ENCODE measurements at places on chromosomes 11 and 22. TPM values are rescaled to one million over a fixed set of nuclear protein-coding genes. Genes with fewer than 3 reads are reported as not detected.

DNA sequence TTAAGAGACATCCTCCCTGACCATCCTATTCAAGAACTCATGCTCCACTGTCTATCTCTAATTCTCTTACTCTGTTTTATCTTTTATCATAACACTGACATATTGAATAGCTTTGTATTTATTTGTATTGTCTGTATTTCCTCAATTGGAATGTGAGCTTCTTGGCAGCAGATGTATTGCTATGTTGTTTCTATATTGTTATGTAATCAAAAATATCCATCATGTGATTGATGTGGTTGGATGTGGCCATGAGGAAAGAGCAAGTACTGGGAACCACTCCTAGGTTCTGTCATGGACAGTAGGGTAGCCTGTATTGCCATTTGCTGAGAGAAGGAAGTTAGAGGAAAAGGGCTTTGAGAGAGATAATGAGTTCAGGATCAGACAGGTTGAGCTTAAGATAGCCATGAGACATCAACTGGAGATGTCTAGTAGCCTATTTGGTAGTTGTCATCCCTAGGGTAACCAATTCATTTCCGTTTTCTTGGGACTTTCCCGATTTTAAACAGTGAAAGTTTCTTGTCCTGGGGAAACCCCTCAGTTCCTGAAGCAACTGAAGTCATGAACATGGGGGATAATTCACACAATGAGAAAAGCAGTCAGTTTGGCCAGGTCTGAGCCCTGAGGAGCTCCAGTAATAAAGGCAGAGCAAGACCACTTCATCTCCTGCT is 404.5 kb downstream of the INSC start:
- no peaks in the 10 kb centered on the region for H3K36me3 ChIP-seq
- no peak overlapping the region for H3K27ac ChIP-seq
- H3K4me3 ChIP-seq = no peak overlapping the region
- H3K4me1 ChIP-seq = no peaks in the 10 kb centered on the region
- no peaks in the 10 kb centered on the region for H3K27me3 ChIP-seq

DNA sequence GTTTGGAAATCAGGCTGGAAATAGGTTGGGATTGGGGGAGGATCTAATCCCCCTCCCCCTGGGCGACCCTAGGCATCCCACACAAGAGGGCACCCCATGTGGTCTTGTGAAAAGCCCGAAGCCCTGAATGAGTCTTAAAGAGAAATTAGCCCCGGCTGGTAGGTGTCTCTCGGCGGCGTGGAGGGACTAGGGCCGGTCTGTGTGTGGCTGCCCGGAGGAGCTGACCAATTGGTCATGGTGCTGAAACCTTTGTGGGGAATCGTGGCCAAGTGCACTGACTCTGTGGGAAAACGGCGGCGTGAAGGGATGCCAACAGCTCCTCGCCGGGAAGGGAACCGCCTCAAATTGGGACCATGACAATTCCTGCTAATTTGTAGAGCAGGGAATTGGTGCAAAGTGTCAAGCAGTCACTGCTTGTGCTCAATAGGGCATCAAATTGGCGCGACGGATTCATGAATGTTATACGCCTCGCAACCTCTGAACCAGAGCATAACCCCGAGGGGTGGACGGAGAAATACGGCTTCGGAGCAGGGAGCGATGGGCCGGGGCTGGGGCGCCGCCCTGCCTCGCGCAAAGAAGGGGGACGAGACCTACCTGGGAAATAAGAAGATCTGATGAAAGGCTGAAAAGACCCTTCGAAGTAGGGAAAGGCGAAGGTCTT is 1.5 kb downstream of the DBX1 start:
- peak; percentile 45 for DNase-seq
- H3K4me3 ChIP-seq = no peak overlapping the region
- peaks cover 47% of the 10 kb centered on the region for H3K4me1 ChIP-seq

- DNase-seq = peak; percentile 63
- peak overlapping the region; percentile 93 for H3K27ac ChIP-seq
- H3K27me3 ChIP-seq = no peaks in the 10 kb centered on the region
- H3K4me3 ChIP-seq = peak overlapping the region; percentile 2
- H3K4me1 ChIP-seq = peaks cover 85% of the 10 kb centered on the region
These were observed 151.6 kb upstream of the MTMR2 start for GRCh38 chr11:96075532-96075959.

DNA sequence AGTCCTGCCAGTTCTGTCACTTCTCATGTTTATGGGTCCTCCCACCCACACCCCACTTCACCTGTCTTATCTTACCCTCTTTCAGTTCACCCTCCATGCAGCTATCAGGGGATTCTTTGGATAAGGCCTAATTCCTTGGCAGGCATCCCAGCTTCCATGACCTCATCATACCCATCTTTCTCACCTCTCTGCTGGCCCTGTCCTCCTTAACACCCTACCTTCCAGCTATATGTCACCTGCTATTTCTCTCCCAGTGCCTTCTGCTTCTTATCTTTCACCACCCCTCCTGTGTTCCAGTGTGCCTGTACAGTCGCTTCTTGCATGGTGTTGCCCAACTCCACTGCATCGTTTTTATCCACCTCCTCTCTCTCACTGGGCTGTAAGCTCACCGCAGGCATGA is 28.3 kb downstream of the SNU13 start:
- H3K4me3 ChIP-seq = no peak overlapping the region
- H3K27ac ChIP-seq = peak overlapping the region; percentile 57
- H3K27me3 ChIP-seq = no peaks in the 10 kb centered on the region
- peaks cover under 1% of the 10 kb centered on the region for H3K4me1 ChIP-seq
- DNase-seq = no peak

DNA sequence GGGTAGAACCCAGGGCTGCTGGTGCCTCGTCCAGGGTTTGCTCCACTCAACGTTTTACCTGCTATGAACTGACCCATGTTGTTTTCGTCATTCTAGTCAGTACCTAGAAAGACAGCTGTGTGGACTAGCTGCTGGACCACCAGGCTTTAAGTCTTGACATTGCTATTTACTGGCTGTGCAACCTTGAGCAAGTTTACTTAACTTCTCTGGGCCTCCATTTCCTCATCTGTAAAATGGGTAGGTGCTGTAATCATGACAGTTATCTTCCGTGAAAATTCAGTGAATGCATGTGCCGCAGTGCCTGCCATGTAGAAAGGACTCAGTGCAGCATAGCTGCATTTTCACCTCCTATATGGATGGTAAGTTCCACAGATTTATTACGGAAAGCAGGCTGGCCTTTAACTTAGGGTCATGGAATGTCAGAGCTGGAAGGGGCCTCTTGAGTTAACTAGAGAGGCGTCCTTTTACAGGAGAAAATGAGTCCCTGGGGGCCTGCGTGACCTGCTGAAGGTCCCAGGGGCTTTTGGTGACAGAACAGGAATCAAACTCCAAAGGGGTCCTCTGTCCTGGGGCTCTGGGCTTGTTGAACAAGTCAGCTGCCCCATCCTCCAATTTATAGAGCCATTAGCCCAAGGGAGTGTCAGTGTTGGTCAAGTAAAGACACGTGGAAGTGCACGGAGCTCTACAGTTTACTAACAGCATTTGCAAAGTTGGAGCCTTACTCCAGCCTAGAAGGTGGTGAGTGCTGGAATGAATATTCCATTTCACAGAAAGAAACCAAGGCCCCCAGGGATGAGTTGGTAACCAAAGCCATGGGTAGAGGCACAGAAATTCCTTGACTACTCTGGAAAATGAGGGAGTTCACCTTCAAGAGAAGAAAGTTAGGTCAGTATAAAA is 12.0 kb upstream of the MALAT1 start:
- no peaks in the 10 kb centered on the region for H3K27me3 ChIP-seq
- peak overlapping the region; percentile 72 for H3K27ac ChIP-seq
- peaks cover 55% of the 10 kb centered on the region for H3K4me1 ChIP-seq
- DNase-seq = no peak
- no peak overlapping the region for H3K4me3 ChIP-seq

DNA sequence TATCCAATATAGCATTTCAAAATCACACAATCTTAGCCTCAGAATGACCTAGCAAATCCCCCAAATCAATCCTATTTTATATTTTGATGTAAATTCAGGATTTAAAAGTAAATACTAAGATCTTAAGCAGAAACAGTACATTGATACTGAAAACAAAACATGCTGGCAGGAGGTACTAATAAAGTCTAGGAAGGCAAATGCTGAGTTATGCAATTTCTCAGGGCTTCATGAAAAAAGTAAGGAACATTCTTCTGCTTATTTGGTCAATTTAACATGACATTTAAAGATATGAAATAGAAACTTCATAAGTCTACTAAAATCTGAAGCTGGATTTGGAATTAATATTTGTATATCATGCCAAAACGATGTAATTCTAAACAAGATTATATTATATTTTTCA is 153.3 kb downstream of the SWAP70 start:
- H3K27me3 ChIP-seq = no peaks in the 10 kb centered on the region
- H3K4me3 ChIP-seq = no peak overlapping the region
- no peaks in the 10 kb centered on the region for H3K36me3 ChIP-seq
- H3K27ac ChIP-seq = no peak overlapping the region

GRCh38 chr22:36398601-36399471 is 11.1 kb upstream of the MYH9 start:
- DNase-seq = no peak
- peaks cover 25% of the 10 kb centered on the region for H3K4me1 ChIP-seq
- H3K4me3 ChIP-seq = no peak overlapping the region
- H3K27me3 ChIP-seq = no peaks in the 10 kb centered on the region
- H3K27ac ChIP-seq = no peak overlapping the region
- H3K36me3 ChIP-seq = no peaks in the 10 kb centered on the region

GRCh38 chr11:23730307-23730998 is 766.4 kb upstream of the LUZP2 start:
- DNase-seq = no peak
- no peaks in the 10 kb centered on the region for H3K36me3 ChIP-seq
- no peaks in the 10 kb centered on the region for H3K4me1 ChIP-seq
- H3K27me3 ChIP-seq = no peaks in the 10 kb centered on the region

DNA sequence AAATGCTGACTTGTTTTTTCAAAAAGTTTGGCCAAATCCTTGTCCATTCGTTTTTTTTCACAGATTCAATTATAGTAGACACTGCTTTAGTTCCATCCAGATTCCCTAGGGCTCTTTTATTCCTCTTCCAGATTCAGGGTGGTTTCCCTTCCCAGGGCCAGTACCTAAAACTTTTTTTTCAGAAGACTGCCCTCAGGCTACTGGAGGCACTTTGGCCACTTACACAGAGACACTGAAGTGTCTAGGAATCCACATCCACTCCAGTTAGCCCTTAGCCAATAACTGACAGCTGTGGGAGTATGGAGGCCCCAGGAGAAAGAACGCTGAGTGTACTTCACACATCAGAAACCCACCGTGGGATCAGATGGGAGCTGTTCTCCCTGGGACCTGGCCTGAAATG is 77.3 kb downstream of the CCDC34 start:
- H3K27me3 ChIP-seq = peaks cover 6% of the 10 kb centered on the region
- peaks cover 1% of the 10 kb centered on the region for H3K36me3 ChIP-seq
- no peak for DNase-seq
- H3K27ac ChIP-seq = no peak overlapping the region

GRCh38 chr22:29154364-29155048 is 51.2 kb upstream of the EMID1 start:
- peaks cover 6% of the 10 kb centered on the region for H3K4me1 ChIP-seq
- peaks cover 34% of the 10 kb centered on the region for H3K27me3 ChIP-seq
- H3K36me3 ChIP-seq = no peaks in the 10 kb centered on the region

DNA sequence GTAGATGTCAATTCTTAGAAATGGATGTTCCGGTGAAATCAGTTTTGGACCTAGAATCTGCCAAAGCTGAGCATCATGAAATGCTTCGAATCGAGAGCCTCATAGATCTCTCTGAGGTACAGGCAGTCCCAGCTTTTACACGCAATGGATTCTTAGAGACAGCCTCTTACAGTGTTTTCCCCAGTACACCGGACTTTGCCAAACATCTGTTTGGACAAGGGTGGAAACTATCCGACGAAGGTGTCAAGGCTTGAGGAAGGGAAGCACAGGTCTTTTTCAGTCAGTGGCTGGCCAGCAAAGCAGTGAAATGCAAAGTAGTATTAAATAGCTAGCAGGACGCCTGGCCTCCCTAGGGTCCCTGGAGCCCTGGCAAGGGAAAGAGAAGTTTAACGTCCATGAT is 4.9 kb downstream of the GRK3 start:
- H3K27me3 ChIP-seq = peaks cover 4% of the 10 kb centered on the region
- H3K4me1 ChIP-seq = peaks cover 27% of the 10 kb centered on the region
- DNase-seq = no peak
- H3K27ac ChIP-seq = no peak overlapping the region
- H3K36me3 ChIP-seq = no peaks in the 10 kb centered on the region

DNA sequence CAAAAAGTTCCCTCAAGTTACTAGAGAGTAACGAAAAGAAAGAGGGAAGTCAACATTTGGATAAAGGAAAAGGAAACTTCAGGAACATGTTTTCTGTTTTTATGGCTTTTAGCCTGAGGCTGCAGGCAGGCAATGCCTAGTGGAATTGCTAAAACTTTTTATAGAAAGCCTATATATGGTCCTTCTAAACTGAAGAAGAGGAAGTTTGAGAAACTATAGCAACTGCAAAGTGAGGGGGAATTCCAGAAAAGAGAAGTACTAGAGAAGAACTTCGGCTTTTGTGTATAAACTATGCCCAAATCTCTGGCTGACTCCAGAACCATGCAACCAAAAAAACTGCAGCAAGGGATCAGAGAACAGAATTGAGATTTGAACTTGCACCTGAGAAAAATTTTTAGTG is 74.3 kb upstream of the ARHGAP42 start:
- H3K27me3 ChIP-seq = no peaks in the 10 kb centered on the region
- H3K4me1 ChIP-seq = no peaks in the 10 kb centered on the region
- H3K4me3 ChIP-seq = no peak overlapping the region
- DNase-seq = no peak
- H3K27ac ChIP-seq = no peak overlapping the region

DNA sequence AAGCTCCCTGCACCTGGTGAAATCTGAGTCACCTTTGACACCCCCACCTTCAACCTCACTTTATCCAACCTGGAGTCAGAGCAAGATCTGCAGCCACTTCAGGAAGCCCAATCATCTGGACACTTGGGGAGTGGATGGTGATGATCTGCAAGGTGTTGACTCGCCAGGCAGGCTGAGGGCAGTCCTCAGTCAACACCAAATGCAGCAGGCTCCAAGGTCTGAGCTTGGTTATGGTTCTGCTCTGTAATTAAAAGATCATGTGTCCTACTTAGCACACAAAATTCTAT is 446.9 kb downstream of the BRD1 start:
- no peaks in the 10 kb centered on the region for H3K4me1 ChIP-seq
- peaks cover 19% of the 10 kb centered on the region for H3K27me3 ChIP-seq
- no peak overlapping the region for H3K4me3 ChIP-seq

GRCh38 chr11:69278091-69278867 is 15.7 kb upstream of the MYEOV start:
- no peak overlapping the region for H3K27ac ChIP-seq
- no peak for DNase-seq
- no peaks in the 10 kb centered on the region for H3K36me3 ChIP-seq
- H3K4me3 ChIP-seq = no peak overlapping the region
- H3K4me1 ChIP-seq = no peaks in the 10 kb centered on the region
- H3K27me3 ChIP-seq = no peaks in the 10 kb centered on the region

KDM4D gene
- 1.7 TPM for total RNA-seq

CARD16 gene
- total RNA-seq = 9.5 TPM

SMIM38 gene
- 0.17 TPM for total RNA-seq

SELENOO gene
- 16.7 TPM for total RNA-seq

OR52H1 gene
- not detected for total RNA-seq

DGAT2 gene
- total RNA-seq = 3.4 TPM

TEX12 gene
- total RNA-seq = not detected

CRYBA4 gene
- not detected for total RNA-seq
